Pancreas (tissue), 10 donors: ENCODE measurements at places on chromosomes 7 and 10. TPM values are rescaled to one million over a fixed set of nuclear protein-coding genes. Genes with fewer than 3 reads are reported as not detected.
A peak's percentile ranks its signal among the peaks of the same experiment; 100 is the strongest.

- peak overlapping the region; percentile 88 for H3K27ac ChIP-seq
- no peak for DNase-seq
- H3K36me3 ChIP-seq: peaks cover 3% of the 10 kb centered on the region
- H3K4me3 ChIP-seq: peak overlapping the region; percentile 86
Measured at GRCh38 chr10:102152545-102152890, 329 bp downstream of the NOLC1 start.

GRCh38 chr10:80670774-80671173, 133.1 kb downstream of the SH2D4B start:
- no peaks in the 10 kb centered on the region for H3K4me1 ChIP-seq
- H3K27ac ChIP-seq: no peak overlapping the region
- H3K36me3 ChIP-seq: no peaks in the 10 kb centered on the region
- no peak for DNase-seq
- no peak overlapping the region for H3K4me3 ChIP-seq

DNA sequence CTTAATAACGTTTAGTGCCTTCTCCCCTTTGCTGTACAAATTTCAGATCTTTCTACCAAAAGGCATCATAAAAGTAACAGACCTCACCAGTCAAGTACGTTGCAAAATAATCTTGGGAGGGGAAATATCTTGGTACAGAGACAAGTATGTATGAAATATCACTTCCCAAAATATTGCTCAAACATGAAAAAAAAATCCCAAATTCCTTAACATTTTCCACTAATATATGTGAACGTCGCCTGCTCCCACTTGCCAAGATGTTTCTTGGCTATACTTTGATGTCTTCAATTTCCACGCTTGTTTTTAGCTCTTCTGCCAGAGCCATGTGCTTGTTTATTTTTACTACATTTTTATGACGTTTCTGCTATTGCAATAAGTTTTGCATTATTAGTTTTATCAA, 223.5 kb downstream of the PLXNA4 start:
- no peak overlapping the region for H3K4me3 ChIP-seq
- DNase-seq: no peak
- no peak overlapping the region for H3K27ac ChIP-seq
- no peaks in the 10 kb centered on the region for H3K27me3 ChIP-seq
- H3K36me3 ChIP-seq: no peaks in the 10 kb centered on the region
- H3K4me1 ChIP-seq: no peaks in the 10 kb centered on the region

DNA sequence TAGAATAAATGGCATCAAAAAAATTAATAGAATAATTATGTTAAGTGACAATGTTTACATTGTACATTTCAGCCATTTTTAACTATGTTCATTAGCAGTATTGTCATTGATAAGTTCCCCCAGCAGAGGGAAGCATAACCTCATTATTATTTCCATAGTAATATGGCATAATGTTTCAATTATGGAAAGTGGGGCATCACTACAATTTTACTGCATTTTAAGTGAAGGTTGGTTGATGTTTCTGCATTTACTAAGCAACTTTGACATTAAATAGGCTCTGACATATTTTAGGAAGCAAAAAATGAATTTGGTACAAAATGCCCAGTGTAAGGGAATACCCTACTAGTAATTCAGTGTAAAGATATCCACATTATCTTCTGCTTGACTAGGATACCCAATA, 218.3 kb downstream of the SEMA3A start:
- H3K27me3 ChIP-seq: no peaks in the 10 kb centered on the region
- no peak overlapping the region for H3K4me3 ChIP-seq
- H3K36me3 ChIP-seq: no peaks in the 10 kb centered on the region
- no peak overlapping the region for H3K27ac ChIP-seq
- DNase-seq: no peak

DNA sequence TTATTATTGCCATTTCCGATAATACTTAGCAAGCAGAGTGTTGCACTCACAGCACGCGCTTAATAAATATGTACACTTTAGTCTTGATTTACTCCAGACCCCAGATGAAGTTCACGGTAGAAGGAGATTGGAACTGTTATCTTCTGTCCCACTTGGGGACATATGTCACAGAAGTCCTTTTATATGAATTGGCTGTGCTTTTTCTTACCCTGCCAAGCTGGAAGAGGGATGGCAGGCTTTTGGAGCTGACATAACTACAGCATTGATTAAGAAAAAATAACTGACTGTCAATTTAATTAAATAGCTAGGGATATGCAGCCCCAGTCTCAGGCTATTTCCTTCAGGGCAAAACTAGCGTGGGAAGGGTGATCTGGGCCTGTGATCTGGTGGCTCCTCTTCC, 182.2 kb downstream of the SH2D4B start:
- no peak overlapping the region for H3K27ac ChIP-seq
- no peak overlapping the region for H3K4me3 ChIP-seq
- no peaks in the 10 kb centered on the region for H3K4me1 ChIP-seq
- no peaks in the 10 kb centered on the region for H3K27me3 ChIP-seq
- no peak for DNase-seq

GRCh38 chr10:100007231-100008141, 2.3 kb downstream of the DNMBP start:
- H3K4me3 ChIP-seq: no peak overlapping the region
- H3K27ac ChIP-seq: no peak overlapping the region
- peaks cover 16% of the 10 kb centered on the region for H3K4me1 ChIP-seq

DNA sequence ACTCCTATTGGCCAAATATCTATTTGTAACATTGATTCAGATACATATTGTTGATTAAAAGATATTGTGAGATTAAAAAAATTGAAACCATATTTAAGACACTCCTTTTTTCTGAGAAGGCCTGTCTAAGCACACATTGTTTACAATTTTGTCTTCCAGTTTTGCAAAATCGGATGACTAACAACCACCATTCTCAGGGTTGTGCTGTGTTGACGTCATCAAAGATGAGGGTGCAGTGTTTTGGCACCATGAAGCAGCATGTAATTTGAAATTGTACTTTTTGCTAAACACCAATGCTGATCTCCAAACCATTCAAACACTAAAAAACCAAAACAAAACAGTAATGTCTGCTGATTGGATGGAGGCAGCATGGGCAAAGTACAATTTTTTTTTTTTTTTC, 7.4 kb downstream of the CREB5 start:
- DNase-seq: no peak
- H3K4me3 ChIP-seq: no peak overlapping the region
- H3K4me1 ChIP-seq: no peaks in the 10 kb centered on the region
- no peaks in the 10 kb centered on the region for H3K36me3 ChIP-seq

Gene CPXM2
- 1.1 TPM for polyA plus RNA-seq

Gene PNLIPRP2
- polyA plus RNA-seq: 2,679 TPM

DNA sequence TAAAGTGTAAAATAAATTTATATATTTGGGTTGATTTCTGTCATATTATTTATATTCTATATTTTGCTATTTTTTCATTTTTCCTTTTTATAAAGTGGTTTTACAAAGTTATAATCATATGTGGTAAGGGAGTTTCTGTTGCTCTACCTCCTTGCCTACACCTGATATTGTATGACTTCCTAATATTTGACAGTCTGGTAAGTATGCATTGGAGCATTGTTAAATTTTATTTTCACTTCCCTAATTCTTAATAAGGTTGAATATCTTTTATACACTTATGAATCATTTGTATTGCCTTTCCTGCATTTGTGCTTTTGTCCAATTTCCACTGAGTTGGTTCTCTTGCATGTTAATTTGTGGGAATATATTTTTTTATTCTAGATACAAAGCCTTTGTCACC, 492.4 kb downstream of the GRID1 start:
- H3K27me3 ChIP-seq: no peaks in the 10 kb centered on the region
- no peak overlapping the region for H3K4me3 ChIP-seq
- DNase-seq: no peak

- H3K27ac ChIP-seq: no peak overlapping the region
- H3K27me3 ChIP-seq: no peaks in the 10 kb centered on the region
- no peaks in the 10 kb centered on the region for H3K36me3 ChIP-seq
Measured at GRCh38 chr10:132805599-132805998, 19.7 kb upstream of the NKX6-2 start.

Gene PDK4
- polyA plus RNA-seq: 71.7 TPM

DNA sequence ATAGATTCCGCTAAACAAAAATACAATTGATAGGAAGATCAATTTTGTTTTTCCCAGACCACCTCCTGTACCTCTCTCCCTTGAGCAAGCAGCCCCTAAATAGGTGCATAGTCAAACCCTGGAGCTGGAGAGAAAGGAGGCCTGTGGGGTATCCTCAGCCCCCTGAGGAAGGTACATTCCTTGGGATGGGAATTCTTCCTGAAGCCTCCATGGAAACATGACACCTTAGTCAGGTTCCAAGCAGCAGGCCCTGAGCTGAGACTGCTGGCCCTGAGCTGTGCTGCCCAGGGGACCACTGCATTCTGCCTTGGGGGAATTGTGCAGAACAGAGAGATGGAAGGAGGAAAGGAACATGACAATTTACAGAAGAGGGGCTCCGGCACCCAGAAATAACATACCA, 7.4 kb downstream of the HNRNPF start:
- no peaks in the 10 kb centered on the region for H3K27me3 ChIP-seq
- peaks cover 10% of the 10 kb centered on the region for H3K4me1 ChIP-seq
- no peak overlapping the region for H3K27ac ChIP-seq
- no peaks in the 10 kb centered on the region for H3K36me3 ChIP-seq
- DNase-seq: no peak

- no peak overlapping the region for H3K27ac ChIP-seq
- no peaks in the 10 kb centered on the region for H3K4me1 ChIP-seq
- H3K36me3 ChIP-seq: no peaks in the 10 kb centered on the region
- DNase-seq: no peak
Measured at GRCh38 chr10:3274414-3274813, 101.8 kb upstream of the PITRM1 start.

GRCh38 chr10:103481974-103482531, 3.0 kb upstream of the CALHM3 start:
- H3K27me3 ChIP-seq: no peaks in the 10 kb centered on the region
- H3K4me1 ChIP-seq: no peaks in the 10 kb centered on the region
- H3K36me3 ChIP-seq: no peaks in the 10 kb centered on the region
- DNase-seq: no peak
- H3K4me3 ChIP-seq: no peak overlapping the region

Gene PLA2G12B
- polyA plus RNA-seq: not detected

Gene SFRP4
- polyA plus RNA-seq: 0.59 TPM

GRCh38 chr7:78852951-78853350, 600.5 kb downstream of the MAGI2 start:
- H3K27me3 ChIP-seq: no peaks in the 10 kb centered on the region
- no peak overlapping the region for H3K27ac ChIP-seq
- H3K4me3 ChIP-seq: no peak overlapping the region
- no peaks in the 10 kb centered on the region for H3K36me3 ChIP-seq
- H3K4me1 ChIP-seq: no peaks in the 10 kb centered on the region
- no peak for DNase-seq

GRCh38 chr10:47287365-47287802, 12.6 kb upstream of the GDF10 start:
- no peaks in the 10 kb centered on the region for H3K36me3 ChIP-seq
- no peaks in the 10 kb centered on the region for H3K4me1 ChIP-seq
- H3K4me3 ChIP-seq: no peak overlapping the region
- no peaks in the 10 kb centered on the region for H3K27me3 ChIP-seq
- peak; percentile 54 for DNase-seq
